ENCODE measurements at places on chromosomes 2 and 18.

DNA sequence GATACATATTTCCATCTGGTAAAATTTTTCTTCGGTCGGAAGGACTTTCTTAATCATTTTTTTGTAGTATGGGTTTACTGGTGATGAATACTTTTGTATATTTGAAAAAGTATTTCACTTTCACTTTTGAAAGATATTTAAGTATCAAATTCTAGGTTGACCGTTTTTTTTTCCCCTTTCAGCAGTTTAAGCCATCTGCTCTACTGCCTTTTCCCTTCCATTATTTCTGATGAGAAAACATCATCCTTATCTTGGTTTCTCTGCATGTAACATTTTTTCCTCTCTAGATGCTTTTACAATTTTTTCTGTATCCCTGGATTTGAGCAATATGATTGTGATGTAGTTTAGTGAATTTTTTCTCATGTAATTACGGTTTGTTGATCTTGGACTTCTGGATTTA, 87.0 kb downstream of the MTX2 start:
- DNase-seq, result no peak

- no peak for DNase-seq
These were observed 10.8 kb downstream of the SNORC start for GRCh38 chr2:232880764-232881351.

- DNase-seq, result no peak
These were observed 12.3 kb downstream of the EN1 start for GRCh38 chr2:118834901-118835745.

- DNase-seq, result no peak
These were observed 56.0 kb downstream of the HDAC4 start for GRCh38 chr2:239344857-239345216.

DNA sequence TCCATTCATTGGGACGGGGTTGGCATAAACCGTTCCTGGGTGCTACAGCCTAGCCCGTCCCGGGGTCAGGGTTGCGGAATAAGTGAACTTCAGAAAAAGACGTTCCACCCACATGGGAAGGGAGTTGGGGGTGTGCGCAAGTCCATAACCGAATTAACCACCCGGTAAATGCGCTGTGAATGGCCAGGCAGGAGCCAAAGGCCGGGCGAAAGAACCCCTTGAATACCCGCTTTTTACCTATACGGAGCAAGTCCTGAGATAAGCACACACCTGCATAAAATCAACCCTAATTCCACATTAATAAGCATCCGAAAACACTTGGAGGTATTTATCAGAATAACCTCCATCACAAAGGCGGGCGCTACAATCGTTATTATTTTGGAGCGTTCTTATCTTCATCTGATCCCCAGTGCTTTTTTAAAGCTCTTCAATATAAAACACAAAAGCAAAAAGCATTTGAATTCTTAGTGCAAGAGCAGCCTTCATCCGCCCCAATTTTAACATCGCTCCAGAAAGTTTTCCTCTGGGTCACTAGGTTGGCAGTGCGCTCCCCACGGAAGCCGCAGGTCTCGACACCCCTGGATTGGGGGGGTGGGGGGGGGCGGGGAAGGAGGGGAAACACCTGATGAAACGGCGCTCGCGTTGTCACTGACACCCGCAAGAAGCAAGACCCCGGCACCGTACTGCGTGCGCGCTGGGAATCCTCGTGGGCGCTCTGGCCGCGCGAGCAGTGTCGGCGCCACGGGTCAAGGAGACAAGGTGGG, 1.2 kb downstream of the SATB2 start:
- DNase-seq, result no peak

DNA sequence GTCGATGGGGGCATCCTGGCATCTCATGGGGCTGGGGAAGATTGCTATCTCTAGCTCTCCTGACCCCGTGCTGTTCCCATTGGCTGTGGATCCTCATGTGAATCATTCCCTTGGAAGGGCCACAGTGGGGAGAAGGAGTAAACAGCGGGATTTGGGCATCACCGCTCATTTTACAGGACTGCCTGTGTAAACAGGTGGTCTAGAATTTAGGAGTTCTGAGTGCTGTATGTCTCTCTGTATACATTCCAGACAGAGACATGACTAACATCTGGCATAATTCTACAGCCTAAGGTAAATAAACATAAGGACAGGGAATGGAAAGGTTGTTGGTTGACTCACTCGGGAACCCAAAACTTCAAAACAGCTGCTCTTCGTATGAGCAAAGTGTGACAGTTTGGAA, 92.7 kb downstream of the COPS8 start:
- no peak for DNase-seq

DNA sequence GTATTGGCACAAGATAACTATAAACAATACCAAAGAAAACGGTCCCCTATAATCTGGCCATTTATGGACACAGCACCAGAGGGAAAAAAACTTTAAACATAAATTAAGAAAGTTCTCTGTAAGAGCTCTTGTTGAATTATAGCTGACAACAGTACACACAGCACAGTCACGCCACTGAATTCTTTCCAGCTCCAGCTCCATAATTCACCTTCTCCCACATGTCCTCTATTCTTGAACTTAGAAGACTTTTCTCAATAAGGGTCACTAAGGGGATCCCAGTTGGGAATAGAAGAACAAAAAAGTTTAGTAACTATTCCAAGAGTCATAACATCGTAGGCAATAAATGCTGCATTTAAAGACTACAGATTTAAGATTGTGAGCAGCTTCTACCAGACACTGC, 124.6 kb upstream of the CYP1B1 start:
- DNase-seq, result no peak

DNA sequence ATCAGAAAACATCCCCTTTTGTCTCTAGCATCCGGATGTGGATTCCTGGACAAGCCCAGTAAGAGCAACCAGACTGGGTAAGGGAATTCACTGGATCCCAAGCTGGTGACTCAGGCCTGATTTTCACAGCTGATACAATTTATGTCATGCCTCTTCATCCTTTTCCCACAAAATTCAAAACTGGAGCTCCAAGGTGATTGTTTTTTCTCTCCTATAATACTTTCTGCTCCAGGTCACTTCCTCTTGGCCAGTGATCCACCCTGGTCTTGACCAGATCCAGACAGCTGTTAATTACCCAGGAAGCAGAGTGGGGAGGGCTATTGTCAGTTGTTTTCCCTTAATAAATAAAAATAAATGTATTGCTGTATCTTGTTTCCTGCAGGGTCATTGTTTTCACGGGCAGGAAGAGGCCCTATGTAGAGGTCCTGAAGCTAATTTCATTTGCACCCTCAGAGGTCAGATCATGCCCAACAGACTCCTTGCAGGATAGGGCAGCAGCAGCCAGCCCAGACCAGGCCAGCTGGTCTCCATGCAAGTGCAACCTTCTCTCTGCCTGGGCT, 57.6 kb downstream of the EVA1A start:
- no peak for DNase-seq

DNA sequence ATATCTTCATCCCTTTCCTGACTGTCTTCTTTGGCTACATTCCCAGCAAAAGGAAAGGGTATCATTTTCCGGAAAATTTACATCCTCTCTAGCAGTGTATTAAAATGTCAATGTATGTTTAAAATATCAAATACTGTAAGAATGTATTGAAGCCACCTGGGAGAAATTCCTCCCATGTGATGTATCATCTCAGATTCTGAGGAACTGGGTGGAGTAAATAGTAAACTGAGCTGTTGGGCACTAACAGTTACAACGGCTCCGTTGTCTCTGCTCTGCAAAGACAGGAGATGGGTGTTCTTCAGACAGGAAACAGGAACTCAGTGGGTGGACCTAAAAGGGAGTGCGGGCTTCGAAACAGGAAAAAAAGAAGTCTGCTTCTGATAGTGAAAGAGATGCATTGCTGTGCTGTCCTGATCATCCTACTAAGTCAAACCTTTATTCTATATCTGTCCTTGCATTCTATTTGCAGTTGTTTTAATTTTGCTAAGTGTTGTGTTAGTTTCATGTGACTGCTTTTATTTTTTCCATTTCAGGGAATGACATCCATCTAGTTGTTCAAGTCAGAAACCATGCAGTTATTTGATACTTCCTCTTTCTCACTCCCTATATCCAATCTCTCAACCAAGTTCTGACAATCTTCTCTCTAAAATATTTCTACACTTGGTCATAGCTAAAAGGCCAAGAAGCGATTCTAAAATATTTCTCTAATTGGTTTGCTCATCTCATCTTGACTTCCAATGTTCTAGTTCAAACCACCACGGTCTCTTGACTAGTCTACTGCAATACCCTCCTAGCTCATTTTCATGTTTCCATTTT, 19.4 kb downstream of the DOK1 start:
- DNase-seq, result no peak

DNA sequence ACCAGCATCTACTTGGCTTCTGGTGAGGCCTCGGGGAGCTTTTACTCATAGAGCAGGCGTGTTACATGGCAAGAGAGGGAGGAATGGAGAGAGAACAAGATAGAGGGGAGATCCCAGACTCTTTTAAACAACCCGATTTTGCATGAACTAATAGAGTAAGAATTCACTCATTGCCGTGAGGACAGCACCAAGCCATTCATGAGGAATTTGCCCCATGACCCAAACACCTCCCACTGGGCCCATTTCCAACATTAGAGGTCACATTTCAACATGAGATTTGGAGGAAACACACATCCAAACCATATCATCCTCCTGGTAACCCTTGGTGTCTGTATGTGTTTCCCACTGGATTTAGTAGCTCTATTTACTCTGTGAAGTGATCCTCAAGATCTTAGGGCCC, 249.9 kb upstream of the SP5 start:
- DNase-seq, result no peak

GRCh38 chr18:7105268-7105667, 12.3 kb downstream of the LAMA1 start:
- DNase-seq, result no peak

DNA sequence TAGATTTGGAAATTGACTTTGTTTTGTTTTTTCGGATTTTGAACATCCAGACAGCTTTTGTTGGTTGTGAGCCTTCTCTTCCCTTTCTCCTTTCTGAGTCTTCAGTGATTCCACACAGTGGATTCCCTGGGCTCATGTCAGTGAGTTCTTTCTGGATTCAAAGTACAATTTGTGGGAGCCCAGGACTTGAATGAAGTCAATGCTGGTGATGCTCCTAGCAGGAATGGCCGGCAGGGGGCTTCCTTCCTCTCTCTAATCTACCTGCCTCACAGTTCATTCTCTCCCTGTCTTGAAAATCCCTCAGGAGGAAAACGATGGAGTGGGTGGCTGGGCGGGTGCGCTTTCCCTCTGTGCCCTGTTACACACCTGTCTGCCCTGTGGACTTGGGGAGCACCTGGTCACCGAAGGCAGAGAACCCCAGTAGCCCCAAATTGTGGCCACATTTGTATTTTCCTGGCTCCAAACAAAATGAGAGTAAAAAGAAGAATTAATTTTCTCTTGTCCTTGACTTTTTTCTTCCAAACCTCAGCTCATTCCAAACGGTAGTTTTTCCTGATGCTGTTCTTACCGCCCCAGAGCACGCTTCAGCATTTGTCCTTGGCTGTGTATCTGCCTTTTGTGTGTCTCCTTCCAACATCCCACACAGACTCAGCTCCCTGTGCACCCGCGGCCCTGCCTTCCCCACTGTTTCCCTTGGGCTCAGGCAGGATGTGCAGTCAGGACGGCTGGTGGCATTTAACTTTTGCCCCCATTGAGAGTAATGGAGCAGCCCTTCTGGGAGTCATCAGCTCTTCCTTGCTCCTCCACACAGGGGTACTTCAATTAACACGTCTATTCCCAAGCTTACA, 86.6 kb downstream of the MARCO start:
- DNase-seq, result no peak

DNA sequence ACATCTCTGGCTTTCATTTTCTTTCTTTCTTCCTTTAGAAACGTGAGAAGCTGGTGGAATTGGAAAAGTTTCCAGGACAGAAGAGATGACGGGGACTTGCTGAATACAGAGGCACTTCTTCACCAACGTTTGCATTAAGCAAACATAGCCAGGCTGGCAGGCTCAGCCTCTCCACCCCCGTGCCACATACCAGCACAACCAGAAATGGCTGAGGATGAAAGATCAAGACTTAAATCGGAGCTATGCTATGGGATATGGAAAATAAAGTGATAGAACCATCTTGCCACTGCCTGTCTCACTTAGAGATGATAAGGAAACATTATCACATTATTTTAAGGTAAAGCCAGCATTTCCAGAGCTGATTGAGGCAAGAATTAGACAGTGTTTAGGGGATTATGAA, 483.3 kb downstream of the BCL11A start:
- no peak for DNase-seq

DNA sequence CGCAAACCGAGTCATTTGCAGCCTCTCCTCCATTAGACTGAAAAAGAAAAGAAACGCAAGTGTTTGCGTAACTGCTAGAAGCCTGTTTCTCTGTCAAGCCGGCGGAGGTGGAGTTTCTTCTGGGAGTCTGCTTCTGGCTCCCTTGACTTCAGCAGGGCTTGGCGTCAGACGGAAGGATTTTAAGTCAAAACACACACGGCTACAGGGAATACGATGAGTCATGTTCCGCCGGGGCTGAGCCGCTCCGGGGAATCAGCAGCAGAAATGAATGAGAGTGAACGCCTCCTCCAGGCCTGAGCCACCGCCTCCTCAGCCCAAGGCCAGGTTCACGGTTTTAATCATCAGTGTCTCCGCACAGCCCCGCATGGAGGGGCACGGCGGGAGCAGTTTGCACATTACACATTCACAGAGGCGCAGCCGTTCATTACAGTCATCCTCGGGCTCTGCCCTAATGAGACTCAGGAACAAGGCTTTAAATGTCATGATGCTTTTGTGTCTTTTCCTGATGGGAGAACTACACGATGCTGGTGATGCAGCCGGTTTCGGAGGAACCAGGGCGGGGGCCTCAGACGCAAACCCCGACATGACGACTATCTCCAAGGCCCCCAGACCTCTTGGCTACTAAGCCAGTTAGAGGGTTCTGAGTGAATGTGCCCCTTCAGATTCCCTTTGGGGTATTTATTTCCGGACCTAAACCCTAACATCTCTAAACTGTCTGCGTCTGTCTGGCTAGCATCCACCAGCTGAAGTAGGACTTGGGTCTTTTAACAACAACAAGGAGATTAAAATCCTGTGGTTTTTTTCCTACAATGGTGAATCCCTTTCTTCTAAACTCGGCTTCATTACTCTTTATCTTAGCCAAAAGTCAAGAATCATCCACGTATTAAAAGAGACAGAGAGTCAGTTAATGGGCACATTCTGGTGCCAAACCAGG, 11.1 kb upstream of the SCG2 start:
- no peak for DNase-seq

- DNase-seq, result no peak
These were observed 430.4 kb downstream of the TXNL1 start for GRCh38 chr18:56207989-56208388.

GRCh38 chr2:71181316-71181715, 45.6 kb downstream of the PAIP2B start:
- no peak for DNase-seq

- DNase-seq, result no peak
These were observed 176.3 kb downstream of the SEPTIN10 start for GRCh38 chr2:109437325-109438090.

DNA sequence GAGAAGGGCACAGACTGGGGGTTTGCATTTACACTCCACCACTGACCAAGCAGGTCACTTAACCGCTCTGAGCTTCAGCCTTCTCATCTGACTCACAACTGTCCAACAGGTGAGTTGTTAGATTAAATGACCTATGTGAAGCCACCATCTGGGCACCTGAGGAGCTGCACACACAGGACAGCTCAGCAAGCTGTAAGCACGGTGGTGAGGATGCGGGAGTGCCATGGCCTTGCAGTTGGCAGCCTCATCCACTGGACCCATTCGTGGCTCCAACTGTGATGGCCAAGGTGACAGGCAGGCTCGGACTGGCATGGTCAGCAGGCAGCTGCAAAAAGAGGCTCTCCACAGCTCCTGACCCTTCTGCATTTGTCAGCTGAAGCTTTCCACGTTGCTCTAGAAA, 23.3 kb upstream of the AMMECR1L start:
- no peak for DNase-seq

- no peak for DNase-seq
These were observed 30.7 kb downstream of the TRAK2 start for GRCh38 chr2:201420442-201421113.

- no peak for DNase-seq
These were observed 226.1 kb upstream of the CCDC68 start for GRCh38 chr18:55185391-55185790.
